Peyer's patch (tissue), 4 donors: ENCODE measurements at places on chromosomes 6 and 20. TPM values are rescaled to one million over a fixed set of nuclear protein-coding genes. Genes with fewer than 3 reads are reported as not detected.

REPS1 gene
- total RNA-seq, result 62.7 TPM

HLA-DQA1 gene
- total RNA-seq, result 36.3 TPM

PXDC1 gene
- 54.9 TPM for total RNA-seq

PSORS1C2 gene
- total RNA-seq, result not detected

RAET1L gene
- not detected for total RNA-seq

SPAG4 gene
- total RNA-seq, result 28.1 TPM

SOX4 gene
- 23.9 TPM for total RNA-seq

CCN5 gene
- 32.2 TPM for total RNA-seq

OR2J1 gene
- not detected for total RNA-seq

VSX1 gene
- not detected for total RNA-seq
